ENCODE measurements at places on chromosomes 16 and 17.

- DNase-seq: no peak
Measured at GRCh38 chr17:3851461-3852100, 5.5 kb upstream of the NCBP3 start.

DNA sequence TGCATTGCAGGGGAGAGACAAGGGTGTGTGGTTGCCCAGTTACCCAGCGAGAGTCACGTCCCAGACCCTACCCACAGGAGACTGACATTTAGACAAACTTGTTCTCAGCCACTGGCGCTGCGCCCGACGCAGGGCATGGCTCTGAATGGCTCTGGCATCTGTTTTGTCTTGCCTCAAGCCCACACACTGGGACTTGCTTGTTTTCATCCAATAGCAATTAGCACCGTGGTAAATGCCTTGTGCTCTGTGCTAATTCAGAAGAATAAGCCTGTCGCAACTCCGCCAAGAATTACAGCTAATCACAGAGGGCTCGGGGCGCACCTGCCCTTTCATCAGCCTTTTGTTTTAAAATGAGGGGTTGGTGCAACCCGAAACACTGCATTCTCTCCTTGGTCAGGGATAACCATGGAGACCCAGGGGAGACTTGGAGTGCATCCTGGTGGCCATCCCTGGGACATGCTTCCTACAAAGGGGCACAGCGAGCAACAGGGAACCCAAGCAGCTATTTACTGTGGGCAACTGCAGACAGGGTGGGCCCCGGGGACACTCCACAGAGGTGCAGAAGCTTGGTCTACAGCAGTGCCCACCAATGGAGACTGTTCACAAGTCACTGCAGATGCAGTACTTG, 220.6 kb upstream of the ZFHX3 start:
- DNase-seq: no peak

DNA sequence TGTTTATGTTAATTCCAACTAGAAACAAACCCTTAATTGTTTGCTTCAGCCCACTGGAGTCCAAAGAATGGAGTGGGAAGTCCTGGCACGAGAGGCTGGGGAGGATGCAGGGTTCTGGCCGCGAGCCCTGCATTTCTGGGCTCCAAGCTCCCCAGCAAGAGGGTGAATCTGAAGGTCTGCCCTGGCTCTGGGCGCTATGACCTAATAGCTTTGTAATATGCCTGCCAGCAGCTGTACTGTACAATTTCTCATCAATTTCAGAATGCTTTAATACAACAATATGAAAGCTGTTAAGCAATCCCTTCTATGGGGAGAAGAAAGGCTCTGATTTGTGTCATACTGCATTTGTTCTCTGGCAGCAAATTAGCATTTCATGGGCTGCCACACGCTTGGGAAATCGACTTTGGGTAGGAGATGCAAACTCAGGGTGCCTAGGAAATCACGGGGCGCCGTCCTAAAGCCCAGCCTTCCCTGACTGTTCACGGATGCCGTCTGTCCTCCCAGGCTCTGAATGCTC, 43.8 kb downstream of the NDEL1 start:
- DNase-seq: no peak

DNA sequence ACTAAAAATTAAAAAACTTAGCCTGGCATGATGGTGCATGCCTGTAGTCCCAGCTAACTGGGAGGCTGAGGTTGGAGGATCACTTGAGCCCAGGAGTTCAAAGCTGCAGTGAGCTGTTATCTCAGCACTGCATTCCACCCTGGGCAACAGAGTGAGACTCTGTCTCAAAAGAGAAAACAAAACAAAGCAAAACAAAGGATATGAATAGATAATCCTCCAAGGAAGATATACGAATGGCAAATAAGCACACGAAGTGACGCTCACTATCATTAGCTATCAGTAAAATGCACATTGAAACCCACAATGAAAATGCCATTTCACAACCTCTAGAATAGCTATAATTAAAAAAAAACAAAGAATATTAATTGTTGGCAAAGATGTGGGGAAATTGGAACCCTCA, 386.2 kb upstream of the CCL2 start:
- DNase-seq: no peak

- DNase-seq: peak; percentile 95
Measured at GRCh38 chr16:14285513-14286367, 214.6 kb downstream of the MRTFB start.

GRCh38 chr17:73279704-73280103, 18.0 kb upstream of the CPSF4L start:
- no peak for DNase-seq

DNA sequence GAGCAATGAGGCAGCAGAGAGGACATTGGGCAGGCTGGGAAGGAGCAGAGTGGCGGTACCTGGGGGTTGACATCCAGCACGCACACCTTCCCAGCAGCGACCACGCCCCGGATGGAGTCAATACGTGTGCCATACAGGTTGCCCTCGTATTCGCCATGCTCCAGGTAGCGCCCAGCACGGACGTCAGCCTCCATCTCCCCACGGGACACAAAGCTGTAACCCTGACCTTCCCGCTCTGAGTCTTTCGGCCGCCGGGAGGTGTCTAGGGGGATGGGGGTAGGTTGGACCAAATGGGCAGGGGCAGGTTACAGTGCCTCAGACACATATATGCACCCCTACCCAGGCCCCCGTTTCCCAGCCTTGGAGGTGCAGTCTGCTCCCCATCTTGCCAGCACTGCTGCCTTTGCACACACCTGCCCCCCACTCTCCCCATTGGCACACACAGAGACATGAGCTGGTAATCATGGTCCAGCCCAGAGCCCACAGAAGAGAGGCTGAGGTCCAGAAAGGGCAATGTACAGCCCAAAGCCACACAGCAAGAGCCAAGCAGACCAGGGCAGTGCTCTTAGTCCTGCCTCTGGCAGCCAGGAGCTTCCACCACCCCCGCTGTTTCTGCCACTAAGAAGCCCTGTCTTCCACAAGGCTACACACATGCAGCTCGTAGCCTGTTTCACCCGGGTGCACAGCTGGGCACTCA, 27.5 kb downstream of the MPP2 start:
- DNase-seq: no peak

GRCh38 chr16:85514295-85514597, 98.9 kb upstream of the GSE1 start:
- no peak for DNase-seq

- DNase-seq: peak; percentile 59
Measured at GRCh38 chr17:12665263-12666210, at the start of gene MYOCD. Gene MYOCD (plus strand): TSS chr17:12665890. CDS start chr17:12666189, 299 bp downstream.

Data from GM10248 (cell line).